AG04449 (cell line): ENCODE measurements at places on chromosomes 12 and 14.

GRCh38 chr12:69884386-69884785 lies 59.4 kb downstream of the MYRFL start:
- DNase-seq, result no peak

DNA sequence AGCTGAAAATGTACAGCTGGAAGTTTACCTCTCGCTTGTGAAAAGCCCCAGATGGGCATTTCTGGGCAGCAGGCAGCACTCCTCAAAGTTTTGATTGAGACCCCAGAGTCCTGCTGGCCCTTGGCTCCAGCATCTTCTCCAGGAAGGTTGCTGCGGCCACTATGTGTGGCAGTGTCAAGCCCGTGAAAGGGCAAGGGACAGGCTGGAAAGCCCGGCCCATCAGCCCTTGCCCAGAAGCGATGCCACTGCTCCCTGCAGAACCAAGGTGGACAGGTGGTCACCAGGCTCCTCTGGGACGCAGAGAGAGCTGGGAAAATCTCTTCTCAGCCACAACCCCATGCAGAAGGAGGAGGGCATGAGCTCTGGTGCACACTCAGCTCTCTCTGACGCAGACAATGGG lies 73.5 kb upstream of the BCL11B start:
- DNase-seq, result no peak

DNA sequence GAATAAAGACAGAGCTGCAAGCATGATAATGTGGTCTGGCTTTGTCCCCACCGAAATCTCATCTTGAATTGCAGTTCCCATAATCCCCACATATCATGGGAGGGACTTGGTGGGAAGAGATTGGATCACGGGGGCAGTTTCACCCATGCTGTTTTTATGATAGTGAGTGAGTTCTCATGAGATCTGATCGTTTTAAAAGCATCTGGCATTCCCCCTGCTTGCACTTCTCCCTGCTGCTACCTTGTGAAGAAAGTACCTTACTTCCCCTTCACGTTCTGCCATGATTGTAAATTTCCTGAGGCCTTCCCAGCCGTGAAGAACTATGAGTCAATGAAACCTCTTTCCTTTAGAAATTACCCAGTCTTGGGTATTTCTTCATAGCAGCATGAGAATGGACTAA lies 158.7 kb downstream of the SLC35F4 start:
- DNase-seq, result no peak

GRCh38 chr12:21546716-21547115 lies 20.6 kb downstream of the SPX start:
- DNase-seq, result no peak

DNA sequence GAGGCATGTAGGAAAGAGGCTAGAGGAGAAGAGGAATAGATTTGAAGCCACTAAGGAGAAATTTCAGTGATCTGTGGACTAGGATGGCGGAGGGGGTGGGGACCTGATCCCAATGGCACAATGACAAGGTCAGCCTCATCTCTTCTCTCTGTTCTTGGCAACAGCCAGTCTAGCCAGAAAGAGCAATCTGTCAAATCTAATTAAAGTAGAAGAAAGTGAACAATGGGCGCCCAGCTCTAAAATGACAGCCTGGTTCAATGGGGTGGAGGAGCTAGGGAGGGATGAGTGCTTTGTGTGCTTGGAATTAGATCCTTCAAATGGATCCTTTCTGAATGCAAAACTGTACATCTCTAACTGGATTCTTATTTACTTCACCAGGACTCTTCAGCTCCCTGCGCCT lies 37.2 kb upstream of the TUBA1C start:
- DNase-seq, result no peak
